ENCODE measurements at places on chromosomes 16 and 17.

GRCh38 chr16:14036889-14037288 lies 34.2 kb upstream of the MRTFB start:
- DNase-seq: no peak

DNA sequence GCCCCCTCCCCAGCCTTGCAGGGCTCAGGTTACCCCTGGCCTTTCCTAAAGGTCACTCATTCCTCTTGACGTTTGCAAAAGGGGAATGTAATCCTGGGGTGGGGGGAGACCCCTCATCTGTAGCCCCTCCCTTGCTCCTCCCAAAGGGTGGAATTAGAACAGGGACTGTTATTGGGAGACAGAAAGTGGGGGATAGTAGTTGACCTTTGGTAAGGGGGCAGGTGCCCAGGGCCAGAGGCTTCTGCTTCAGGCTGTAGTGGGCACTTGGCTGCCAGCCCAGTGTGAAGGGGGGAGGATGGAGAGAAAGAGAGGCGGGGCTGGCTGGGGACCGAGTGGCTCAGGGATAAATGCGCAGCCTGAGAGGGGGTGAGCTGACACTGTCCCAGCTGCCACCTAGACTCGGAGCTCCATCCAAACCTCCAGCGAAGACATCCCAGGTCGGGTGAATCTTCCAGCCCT lies at the start of gene ENO3:
Gene ENO3, plus strand, starts transcription at position 374 of the 459 bp plus-strand sequence. CDS start 711 bp downstream, outside the sequence.
- DNase-seq: no peak

GRCh38 chr17:6313835-6314234 lies 121.1 kb downstream of the AIPL1 start:
- DNase-seq: no peak

GRCh38 chr17:57447990-57448758 lies 191.9 kb downstream of the MSI2 start:
- DNase-seq: no peak

DNA sequence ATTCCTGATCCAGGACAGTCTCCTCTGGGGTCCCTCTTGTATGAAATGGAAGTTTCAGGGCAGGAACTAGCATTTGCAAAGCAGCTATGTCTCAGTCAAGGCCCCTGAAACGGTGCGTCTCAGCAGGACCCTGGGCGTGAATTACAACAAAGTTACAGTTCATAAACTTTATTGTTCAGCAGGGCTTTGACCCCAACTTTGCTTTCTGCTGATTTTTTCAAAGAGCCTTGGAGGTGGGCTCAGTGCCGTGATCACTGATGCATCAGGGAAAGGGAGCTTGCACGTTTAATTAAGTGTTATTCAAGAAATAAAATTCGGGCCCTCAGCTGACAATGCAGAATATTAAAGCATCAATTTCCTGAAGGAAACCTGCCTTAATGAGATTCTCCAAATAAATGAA lies 260.1 kb upstream of the C16orf82 start:
- no peak for DNase-seq

- no peak for DNase-seq
These were observed 22.3 kb downstream of the SYCE1L start for GRCh38 chr16:77221482-77221881.

DNA sequence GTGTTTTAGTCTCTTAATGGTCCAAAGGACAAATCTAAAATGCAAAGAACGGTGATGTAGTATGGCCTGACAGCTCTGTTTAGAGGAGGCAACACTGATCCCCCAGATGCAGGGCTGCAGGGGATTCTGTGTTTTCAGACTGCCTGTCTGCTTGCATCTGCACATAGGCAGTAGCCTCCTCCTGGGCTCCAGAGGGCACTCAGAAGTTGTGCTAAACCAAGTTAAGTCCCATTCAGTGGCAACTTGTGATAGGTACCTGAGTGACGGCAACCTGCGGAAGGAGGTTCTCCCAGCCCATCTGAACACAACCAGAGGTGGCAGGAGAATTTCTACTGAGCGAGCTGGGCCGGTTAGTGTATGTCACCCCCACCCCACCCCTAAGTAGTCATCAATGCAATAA lies 9.9 kb downstream of the HAS3 start:
- DNase-seq: no peak

- DNase-seq: no peak
These were observed 40.3 kb upstream of the KIFC3 start for GRCh38 chr16:57842601-57843000.

DNA sequence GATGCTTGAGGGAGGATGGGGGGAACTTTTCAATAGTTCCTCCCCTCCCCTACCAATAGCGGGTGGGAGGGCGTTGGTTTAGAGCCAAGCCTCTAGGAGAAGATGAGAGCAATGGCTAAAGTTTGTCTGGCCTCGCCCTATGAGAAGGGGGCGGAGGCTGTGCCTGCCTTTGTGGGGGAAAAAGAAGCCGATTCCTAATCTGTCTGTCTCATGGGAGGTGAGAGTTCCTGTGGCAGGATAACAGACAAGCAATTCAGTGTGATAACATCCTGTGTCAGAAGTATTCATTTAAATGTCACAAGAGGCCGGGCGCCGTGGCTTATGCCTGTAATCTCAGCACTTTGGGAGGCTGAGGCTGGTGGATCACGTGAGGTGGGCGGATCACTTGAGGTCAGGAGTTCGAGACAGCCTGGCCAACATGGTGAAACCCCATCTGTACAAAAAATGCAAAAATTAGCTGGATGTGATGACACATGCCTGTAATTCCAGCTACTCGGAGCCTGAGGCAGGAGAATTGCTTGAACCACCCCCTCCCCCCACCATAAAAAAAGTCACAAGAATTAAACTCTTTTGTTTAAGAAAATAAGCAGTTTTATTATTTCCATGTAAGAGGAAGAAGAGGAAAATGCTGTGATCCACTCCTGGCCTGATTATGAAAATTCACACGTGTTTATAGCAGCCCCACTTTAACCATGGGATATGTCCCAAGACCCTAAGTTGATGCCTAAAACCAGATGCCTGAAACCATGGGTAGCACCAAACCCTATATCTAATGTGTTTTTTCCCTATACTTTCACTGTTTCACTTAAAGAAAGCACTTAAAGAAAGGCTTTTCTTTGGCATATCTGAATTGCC lies 1.7 kb downstream of the SLFN5 start:
- peak; percentile 55 for DNase-seq

- DNase-seq: no peak
These were observed 39.3 kb downstream of the ABAT start for GRCh38 chr16:8713635-8714172.

DNA sequence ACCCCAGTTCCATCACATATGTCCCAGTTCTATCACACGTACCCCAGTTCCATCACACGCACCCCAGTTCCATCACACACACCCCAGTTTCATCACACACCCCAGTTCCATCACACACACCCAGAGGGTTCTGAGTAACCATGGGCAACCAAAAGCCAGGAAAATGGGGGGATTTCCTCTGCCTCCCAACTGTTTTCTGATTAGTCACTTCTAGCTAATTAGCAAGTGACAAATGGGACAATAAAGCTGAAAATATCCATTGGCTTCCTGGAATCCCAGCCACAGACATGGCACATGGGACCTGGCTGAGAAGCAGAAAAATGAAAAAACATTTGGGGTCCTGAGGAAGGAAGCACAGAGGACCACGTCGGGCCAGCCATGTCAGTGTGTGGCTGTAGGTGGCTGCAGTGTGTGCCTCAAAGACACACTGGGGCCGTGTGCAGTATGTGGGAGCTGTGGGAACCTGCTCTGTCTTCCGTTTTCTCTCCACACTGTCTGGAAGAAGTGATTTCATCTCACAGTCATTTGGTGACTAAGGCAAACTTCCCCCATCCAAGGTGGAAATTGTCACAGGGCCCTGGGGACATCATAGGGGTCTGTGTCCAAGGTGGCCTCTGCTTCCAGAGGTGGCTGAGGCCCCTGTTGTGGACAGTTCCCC lies 106.7 kb downstream of the CMIP start:
- DNase-seq: no peak

DNA sequence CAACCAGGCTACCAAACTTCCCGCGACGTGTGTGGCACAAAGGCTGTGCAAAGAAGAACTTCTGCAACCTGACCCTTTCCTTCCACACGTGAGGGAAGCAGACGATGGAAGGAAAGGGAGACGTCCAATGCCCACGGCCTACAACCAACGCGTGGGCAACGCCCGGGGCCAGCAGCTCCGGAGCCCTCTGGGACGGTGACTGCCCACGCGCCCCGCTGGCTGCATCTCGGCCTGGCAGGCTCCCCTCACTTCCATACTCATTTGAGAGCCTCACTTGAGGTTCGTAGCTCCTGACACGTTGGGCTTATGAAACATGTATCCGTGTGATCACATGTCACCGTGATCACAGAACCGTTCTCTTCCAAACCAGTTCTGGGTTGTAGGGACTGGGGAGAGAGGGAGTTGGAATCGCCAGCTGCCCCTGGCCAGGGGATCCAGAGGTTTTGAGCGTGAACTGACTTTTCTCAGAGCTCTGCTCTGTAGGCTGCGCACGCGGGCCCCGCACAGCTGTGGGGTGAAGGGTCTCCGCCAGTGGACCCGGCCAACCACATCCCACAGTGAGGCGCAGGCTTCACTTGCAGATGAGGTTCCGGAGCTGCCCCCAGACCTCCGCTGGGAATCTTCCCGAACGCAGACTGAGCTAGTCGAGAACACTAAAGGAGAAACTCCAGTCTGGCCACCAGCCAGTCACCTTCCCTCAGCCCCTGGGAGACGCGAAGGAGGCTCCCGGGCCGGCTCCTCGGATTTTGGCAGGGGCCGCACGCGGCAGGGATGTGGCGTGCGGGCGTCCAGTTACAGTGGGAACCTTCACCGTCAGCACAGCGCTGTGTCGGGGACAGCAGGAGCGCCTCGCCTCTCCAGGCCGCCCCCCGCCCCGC lies 1.0 kb downstream of the LMF1 start:
- DNase-seq: no peak

- no peak for DNase-seq
These were observed 21.1 kb upstream of the COX10 start for GRCh38 chr17:14048169-14048568.

- no peak for DNase-seq
These were observed 24.4 kb upstream of the CRHR1 start for GRCh38 chr17:45759761-45760160.

DNA sequence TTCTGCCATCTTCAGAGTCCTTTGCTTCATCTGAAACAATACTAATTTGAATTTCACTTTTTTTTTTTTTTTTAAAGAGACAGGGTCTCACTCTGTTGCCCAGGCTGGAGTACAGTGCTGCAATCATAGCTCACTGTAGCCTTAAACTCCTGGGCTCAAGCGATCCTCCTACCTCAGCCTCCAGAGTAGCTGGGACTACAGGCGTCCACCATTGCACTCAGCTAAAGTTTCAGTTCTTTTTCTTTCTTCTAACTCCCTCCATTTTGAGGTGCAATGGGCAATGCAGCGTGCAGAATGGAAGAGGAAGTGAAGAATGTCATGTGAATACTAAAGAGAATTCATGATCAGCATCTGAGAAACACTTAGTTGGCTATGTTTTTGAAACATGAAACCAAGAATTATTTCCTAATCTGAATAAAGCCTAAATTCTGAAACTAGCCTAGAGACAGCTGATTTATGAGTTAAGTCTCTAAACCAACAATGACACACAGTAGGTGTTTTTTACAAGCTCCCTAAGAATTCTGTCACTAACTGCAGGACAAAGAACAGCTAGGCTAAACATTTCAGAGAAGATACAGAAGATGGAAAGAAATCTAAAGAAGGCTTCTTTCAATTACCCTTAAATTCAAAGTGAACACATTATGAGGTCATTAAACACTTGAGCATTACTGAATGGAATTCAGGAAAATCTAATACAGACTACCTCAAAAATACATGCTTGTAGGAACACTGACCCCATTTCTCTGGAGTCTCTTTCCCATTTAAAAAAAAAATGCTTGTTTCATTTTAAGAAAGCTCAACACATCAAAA lies 21.0 kb downstream of the SNN start:
- no peak for DNase-seq

- DNase-seq: peak; percentile 71
These were observed 24.2 kb downstream of the KLHL36 start for GRCh38 chr16:84672276-84673202.

- no peak for DNase-seq
These were observed 40.6 kb upstream of the XYLT1 start for GRCh38 chr16:17511340-17511739.

DNA sequence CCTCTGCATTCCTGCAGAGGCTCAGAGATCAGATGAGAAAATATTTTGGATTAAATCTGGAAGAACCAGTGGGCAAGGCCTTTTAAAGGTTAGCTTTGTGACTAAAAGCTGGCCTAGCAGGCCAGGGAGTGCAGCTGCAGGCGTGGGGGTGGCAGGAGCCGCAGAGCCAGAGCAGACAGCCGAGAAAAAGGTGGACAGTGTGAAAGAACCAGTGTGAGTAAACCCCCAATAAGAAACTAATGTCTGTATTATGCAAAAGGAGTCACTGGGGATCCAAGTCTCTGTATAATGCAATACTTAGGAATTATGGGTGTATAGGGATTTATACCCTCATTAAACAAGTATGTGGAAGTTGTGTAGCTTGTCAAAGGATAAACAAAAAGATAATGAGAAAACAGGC lies 21.4 kb upstream of the SPACA3 start:
- no peak for DNase-seq

GRCh38 chr17:55829995-55830612 lies 79.3 kb downstream of the PCTP start:
- no peak for DNase-seq

DNA sequence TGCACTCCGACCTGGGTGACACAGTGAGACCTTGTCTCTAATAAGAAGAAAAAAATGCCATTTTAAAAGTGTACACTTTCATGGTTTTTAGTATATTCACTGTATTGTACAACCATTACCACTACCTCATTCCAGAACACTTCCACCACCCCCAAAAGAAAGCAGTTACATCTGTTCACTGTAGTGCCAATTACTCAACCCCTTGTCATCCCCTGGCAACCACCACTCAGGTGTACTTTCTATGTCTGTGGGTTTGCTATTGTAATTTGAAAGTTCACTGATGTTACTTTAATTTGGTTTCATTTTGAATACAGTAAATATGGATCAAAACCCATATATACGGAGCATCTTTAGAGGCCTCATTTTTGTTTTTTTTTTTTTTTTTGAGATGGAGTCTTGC lies 6.1 kb downstream of the ZG16 start:
- no peak for DNase-seq

DNA sequence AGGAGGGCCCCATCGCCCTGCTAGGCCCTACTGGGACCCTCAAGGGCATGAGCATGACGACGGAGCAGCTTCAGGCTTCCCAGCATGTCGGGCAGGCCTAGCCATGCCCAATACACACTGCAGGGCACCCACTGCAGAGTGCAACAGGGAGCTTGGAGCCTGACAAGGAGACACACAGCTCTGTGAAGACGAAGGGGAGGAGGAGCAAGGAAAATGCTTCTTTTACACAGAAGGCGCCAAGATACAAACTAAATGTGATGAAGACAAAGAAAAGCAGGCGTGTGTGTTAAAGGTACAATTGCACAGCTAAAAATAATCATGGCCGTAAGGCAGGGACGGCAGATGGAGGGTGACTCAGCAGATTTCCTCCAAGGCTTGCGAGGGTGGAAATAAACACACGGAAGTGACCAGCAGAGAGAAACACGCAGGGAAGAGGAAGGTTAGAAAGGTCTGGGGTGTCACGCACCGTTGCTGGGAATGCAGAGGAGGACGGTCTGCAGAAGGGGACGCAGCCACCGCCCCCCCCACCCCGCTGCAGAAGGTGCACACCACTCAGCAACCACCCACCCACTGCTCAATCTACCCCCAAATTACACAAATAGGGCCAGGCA lies 108.5 kb downstream of the ZNF778 start:
- DNase-seq: no peak

GRCh38 chr17:76635659-76636360 lies 7.7 kb downstream of the ST6GALNAC1 start:
- DNase-seq: no peak

GRCh38 chr16:10624527-10624926 lies 44.1 kb upstream of the EMP2 start:
- no peak for DNase-seq

- DNase-seq: no peak
These were observed 37.0 kb downstream of the RAB11FIP4 start for GRCh38 chr17:31428512-31428911.

GRCh38 chr16:26712876-26713275 lies 353.9 kb upstream of the C16orf82 start:
- DNase-seq: no peak
